ENCODE measurements at places on chromosomes 11 and 22.
A peak's percentile ranks its signal among the peaks of the same experiment; 100 is the strongest.

GRCh38 chr22:22590136-22590891, 31.2 kb upstream of the PRAME start:
- no peak for DNase-seq

GRCh38 chr11:65206901-65207300, 25.2 kb downstream of the CAPN1 start:
- DNase-seq: no peak

GRCh38 chr11:131685206-131685605, 314.8 kb downstream of the NTM start:
- no peak for DNase-seq

DNA sequence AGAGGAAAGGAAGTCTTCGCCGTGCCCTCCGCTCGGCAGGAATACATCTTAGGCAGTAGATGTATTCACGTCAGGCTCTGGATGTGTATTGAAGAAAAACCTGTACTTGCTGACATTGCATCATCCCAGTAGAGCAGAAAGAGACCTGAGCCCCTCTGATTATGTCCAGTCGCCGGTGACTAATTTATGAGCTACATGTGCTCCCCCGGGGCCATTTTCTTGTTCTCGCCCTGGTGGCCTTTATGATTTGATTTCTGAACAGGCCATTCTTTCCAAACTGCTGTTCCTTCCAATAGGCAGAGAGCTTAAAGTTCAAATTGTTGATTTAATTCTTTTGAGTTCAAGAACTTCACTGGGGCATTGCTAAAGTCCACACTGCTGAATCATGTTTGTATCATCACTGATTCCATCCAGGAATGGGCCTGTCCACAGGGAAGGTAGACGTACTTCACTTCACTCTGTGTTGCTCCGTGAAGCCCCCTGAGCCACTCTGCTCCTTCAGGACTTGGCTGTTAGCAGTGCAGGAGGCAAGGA, 137.3 kb upstream of the RASSF10 start:
- DNase-seq: no peak

- DNase-seq: no peak
Measured at GRCh38 chr11:59501931-59502330, 1.4 kb upstream of the OR4D11 start.

DNA sequence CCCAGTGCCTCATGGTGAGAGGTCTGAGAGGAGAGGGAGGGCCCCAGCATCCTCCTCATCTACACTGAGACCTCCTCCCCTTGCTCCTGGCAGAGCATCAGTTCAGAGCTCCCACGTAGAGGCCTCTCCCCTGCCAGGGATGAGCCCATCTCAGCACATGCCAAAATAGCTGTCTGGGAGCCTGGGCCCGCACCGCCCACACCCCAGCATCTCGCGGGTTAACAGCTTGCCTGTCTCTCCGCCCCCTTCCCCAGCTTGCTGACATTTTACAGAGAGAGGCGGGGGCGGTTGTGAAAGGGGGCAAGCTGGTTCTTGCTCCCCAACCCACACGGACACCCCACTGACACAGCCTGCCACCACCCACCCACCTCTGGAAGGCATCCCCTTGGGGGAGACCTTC, 6.4 kb downstream of the DGKZ start:
- peak; percentile 62 for DNase-seq

DNA sequence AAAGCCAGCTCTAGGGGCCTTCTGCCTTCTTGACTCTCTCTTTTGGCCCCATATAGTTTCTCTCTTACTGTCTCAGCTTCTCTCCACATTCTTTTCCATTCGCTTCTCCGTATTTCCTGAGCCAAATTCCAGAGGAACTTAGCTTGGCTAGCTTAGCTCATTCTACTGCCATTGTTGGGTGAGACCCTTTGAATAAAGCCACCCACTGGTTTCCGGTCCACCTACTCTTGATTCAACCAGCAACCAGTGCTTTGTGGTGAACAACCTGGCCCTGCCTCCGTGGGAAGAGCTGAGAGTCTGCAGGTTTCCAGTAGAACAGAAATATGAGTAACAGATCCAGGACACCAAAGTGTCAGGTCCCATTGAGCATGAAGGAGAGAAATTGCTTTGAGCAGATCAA, 81.3 kb upstream of the ARHGAP20 start:
- DNase-seq: no peak

DNA sequence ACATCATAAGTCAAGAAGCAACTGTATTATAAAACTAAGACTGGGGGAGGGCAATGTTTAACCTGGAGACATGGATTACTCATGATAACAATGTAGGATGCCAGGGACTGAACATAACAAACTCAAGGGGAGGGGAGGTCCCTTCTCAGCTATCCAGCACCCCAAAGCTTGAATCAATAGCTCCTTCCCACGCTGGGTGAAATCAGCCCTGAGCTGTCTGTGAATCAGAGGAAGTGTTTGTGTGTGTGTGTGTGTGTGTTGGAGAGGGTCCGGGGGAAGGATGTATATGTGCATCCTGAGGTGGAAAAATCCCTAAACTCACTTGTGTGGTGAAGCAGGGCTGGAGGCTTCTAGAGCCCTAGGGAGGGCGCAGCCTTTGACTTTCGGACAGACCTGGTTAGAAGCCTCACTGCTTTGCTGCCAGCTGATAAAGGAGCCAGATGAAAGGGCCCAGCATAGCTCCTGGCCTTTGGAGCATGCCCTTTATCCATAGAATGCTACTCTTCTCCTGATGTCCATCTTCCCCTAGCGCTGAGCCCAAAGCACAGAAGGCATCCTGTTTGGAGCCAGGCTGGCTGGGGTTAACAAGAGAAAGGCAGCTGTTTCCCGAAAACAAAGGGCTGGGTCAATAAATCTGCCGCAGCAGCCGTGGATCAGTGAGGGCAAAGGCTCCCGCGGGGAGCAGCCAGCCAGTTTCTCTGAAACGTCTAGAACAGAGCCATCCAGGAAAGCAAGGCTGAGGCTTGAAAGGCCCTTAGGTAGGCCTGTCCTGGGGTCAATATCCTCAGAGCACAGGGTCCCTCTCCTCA, 35.8 kb downstream of the TNKS1BP1 start:
- DNase-seq: no peak

GRCh38 chr11:59380263-59381059, 21.8 kb downstream of the OR5AN1 start:
- no peak for DNase-seq

DNA sequence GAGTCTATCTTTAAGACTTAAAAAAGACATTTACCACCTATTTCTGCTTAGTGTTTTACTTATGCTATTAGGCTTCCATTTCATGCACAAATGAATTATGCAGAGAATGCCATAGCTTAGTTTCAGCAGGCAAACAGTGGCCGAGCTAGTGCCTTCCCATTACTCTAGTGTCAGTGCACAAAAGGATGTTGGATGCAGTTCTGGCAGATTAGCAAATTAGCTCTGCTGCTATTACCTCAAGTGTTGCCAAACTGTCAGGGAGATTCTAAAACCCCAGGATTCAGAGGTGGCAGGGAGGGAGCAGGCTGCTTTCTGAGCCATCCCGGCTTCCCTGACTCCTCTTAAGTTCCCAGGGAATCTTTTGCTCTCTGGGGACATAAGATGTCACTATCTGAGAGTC, 209.4 kb upstream of the NCAM1 start:
- no peak for DNase-seq

DNA sequence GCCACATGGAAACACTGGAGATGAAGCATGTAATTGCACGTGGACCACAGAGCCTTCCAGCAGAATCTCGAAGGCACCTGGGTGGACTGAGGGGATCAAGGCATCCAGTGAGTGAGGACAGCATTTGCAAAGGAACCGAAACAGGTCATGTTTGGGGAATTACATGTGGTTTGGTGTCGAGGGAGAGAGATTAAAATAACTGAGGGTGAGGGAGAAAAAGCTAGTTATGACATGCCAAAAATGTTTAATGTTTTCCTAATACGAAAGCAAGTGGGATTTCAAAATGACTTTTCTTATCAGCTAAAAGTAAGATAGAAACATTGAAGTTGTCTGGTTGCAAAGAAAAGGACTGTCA, 157.1 kb downstream of the BLID start:
- no peak for DNase-seq

DNA sequence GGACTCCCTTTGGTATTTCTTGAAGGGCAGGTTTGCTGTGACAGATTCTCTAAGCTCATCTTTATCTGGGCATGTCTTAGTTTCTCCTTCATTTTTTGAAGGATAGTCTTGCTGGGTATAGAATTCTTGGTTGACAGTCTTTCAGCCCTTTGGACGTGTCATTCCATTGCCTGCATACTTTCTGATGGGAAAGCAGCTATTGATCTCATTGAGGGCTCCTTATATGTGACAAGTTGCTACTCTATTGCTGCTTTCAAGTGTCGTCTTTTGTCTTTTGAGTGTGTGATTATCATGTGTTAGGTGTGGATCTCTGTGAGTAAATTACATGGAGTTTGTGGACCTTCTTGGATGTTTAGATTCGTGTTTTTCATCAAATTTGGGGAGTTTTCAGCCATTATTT, 21.9 kb downstream of the IGHMBP2 start:
- DNase-seq: no peak

- no peak for DNase-seq
Measured at GRCh38 chr11:116504541-116505297, 268.1 kb downstream of the BUD13 start.

- DNase-seq: no peak
Measured at GRCh38 chr22:40922484-40923303, 28.5 kb upstream of the RBX1 start.

GRCh38 chr11:813456-814096, 3.8 kb downstream of the RPLP2 start:
- DNase-seq: no peak

- DNase-seq: no peak
Measured at GRCh38 chr11:132430429-132431062, 1060.1 kb downstream of the NTM start.

- DNase-seq: no peak
Measured at GRCh38 chr11:65885808-65886536, 2.3 kb downstream of the FIBP start.

- DNase-seq: no peak
Measured at GRCh38 chr11:7252683-7253213, 1.0 kb downstream of the SYT9 start.

- no peak for DNase-seq
Measured at GRCh38 chr22:26544489-26544888, 32.2 kb upstream of the TFIP11 start.

- DNase-seq: no peak
Measured at GRCh38 chr22:38028344-38029130, 28.7 kb upstream of the PICK1 start.

GRCh38 chr11:120510406-120511115, 987 bp upstream of the GRIK4 start:
- DNase-seq: no peak

DNA sequence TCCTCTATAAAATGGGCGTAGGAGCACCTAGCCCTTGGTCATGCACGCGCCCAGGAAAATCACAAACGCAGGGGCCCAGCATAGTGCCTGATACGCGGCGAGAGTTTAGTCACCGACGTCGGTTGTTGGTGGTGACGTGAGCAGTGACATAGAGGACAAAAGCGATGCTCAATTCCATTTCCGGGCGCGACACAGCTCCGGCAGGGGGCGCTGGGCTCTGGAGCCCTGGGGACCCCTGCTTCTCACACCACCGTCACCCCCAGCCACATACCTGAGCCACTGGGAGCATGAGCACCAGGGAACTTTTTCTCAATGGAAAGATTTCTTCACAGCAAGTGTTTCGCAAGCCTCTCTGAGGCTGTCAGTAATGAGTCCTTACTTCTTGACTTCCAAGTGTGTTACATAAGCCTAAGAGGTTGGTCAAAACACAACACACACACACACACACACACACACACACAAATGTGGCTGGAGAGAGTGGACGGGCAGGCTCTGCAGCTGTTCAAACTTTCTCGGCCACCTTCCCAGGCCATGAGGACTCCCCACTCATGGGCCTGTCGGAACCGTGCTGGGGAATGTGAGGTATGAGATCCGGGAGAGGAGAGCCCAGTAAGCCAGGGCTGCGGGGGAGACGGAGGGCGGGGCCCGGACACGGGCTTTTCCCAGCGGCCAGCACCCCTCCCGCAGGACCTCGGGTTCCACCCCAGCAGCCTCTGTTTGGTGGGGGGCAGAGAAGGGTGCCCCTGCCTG, 36.9 kb upstream of the LINC01488 start:
- no peak for DNase-seq

GRCh38 chr11:47565340-47566148, at the start of gene PTPMT1:
Gene PTPMT1, plus strand, starts transcription at chr11:47565599. Its CDS starts 24 bp downstream, at chr11:47565623.
- peak; percentile 40 for DNase-seq

- no peak for DNase-seq
Measured at GRCh38 chr22:49660321-49660720, 167.4 kb downstream of the BRD1 start.

DNA sequence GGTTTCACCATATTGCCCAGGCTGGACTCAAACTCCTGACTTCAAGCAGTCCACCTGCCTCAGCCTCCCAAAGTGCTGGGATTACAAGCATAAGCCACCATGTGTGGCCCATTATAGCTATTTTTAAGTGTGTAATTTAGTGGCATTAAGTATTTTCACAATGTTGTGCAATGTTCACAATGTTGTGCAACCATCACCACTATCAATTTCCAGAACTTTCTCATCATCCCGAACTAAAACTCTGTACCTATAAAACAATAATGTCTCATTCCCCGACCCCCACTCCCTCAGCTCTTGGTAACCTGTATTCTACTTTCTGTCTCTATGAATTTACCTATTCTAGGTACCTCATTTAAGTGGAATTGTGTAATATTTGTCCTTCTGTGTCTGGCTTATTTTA, 7.5 kb downstream of the CFAP68 start:
- DNase-seq: no peak

DNA sequence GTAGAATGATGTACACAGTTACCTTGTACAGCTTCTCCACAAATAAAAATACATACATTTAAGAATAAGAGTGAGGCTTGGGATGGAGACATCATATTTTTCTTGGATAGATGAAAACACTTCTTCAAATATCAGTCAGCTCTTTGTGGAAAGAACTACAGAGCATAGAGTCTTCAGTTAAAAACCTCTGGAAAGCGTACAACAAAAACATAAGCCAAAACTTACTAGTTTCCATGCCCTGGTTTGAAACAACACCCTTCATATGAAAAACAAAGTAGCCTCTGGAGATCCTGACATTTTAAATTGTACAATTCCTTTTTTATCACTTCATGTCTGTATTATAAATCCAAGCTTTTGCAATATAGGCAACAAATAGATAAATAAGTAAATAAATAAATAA, 7.0 kb upstream of the CEP126 start:
- no peak for DNase-seq

GRCh38 chr11:118791961-118792569, 1.1 kb upstream of the DDX6 start:
- peak; percentile 3 for DNase-seq

- no peak for DNase-seq
Measured at GRCh38 chr11:80521592-80521991, 1080.8 kb upstream of the TENM4 start.

Measured in activated CD8-positive, alpha-beta memory T cell treated with anti-CD3 and anti-CD28 coated beads for 4 hours (primary cell).